ENCODE measurements at places on chromosomes 3 and 15.

DNA sequence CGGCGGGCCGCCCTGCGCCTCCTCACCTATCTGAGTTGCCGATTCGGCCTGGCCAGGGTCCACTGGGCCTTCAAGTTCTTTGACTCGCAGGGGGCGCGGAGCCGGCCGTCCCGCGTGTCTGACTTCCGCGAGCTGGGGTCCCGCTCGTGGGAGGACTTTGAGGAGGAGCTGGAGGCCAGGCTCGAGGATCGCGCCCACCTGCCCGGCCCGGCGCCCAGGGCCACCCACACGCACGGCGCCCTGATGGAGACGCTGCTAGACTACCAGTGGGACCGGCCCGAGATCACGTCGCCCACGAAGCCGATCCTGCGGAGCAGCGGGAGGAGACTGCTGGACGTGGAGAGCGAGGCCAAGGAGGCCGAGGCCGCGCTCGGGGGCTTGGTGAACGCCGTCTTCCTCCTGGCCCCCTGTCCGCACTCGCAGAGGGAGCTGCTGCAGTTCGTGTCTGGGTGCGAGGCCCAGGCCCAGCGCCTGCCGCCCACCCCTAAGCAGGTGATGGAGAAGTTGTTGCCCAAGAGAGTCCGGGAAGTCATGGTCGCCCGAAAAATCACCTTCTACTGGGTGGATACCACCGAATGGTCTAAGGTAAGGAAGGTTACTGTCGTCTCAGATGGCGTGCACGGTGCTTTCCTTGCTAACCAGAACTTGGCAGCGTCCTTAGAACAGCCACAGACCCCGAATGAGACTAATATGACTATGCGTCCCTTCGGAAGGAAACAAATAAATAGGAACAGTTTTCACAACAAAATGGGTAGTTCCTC lies 567 bp downstream of the TICRR start:
- no peak for DNase-seq

GRCh38 chr15:43218908-43219706 lies 1.7 kb downstream of the EPB42 start:
- DNase-seq, result peak; percentile 73

DNA sequence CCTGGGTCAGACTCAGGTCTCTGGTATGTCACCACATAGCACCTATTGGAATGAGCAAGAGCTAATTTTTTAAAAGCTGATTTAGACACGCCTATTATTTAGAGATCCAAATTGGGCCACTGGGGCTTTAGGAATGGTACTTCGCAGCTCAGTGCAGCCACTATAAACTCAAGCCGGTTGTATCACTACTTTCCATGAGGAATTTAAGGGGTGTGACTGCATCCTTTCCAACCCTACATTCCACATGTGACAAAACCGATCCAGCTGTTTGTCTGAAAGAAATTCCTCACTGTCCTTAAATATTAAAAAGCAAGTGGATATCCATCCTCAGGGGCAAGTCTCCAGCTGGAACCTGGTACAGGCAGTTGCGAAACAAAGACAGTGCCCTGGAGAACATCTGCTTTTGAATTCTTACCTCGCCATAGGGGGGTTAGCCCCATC lies 12.8 kb downstream of the VGLL3 start:
- no peak for DNase-seq

DNA sequence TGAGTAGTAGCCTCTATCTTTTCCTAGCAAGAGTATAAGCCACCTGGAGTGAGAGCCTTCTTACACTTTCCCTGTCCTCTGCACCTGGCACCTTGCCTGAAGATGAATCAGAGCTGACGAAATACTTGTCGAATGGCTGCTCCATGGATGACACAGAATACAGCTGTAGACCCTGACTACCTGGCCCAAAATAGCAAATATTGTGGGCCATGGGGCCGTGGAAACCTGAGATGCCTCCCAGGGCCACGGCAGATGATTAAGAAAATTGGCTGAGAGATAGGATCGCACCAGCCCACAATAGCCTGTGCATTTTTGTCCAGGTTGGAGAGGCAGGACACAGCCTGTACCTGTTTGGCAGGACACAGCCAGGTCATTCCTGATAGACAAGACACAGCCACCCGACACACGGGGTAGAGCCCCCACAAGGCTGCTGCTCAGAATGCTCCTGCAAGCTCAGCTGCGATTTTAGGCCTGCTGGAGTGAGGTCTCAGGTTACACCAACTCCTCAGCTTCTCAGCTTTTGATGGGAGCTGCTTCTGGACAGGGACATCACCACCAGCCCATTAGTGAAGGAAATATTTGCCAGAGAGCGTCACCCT lies 22.9 kb upstream of the TPM1 start:
- no peak for DNase-seq

GRCh38 chr3:195227871-195228270 lies 43.1 kb downstream of the XXYLT1 start:
- no peak for DNase-seq

DNA sequence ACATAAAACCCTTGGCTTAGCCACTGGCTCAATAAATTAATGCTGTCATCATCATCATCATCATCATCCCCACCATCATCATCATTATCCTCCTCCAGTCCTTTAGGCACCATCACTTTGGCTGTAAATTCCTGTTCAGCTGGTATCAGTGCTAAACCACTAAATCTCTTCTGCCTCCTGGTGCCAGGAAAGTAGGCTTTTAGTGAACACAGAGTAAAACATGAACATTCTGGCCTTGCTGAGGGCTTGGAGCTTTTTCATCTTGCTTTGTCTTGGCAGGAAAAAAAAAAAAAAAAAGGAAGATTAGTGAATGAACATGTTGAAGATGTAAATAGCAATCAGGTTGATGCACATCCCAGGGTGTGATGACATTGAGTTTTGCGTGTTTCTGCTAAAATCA lies 67.3 kb upstream of the EIF1B start:
- DNase-seq, result no peak

- DNase-seq, result no peak
Measured at GRCh38 chr3:168121184-168122017, 25.7 kb upstream of the GOLIM4 start.

- peak; percentile 80 for DNase-seq
Measured at GRCh38 chr15:89370120-89370977, 35.7 kb upstream of the POLG start.

GRCh38 chr3:146189519-146190173 lies 28.7 kb upstream of the PLOD2 start:
- peak; percentile 5 for DNase-seq

- no peak for DNase-seq
Measured at GRCh38 chr3:19769694-19770093, 164.3 kb downstream of the EFHB start.

DNA sequence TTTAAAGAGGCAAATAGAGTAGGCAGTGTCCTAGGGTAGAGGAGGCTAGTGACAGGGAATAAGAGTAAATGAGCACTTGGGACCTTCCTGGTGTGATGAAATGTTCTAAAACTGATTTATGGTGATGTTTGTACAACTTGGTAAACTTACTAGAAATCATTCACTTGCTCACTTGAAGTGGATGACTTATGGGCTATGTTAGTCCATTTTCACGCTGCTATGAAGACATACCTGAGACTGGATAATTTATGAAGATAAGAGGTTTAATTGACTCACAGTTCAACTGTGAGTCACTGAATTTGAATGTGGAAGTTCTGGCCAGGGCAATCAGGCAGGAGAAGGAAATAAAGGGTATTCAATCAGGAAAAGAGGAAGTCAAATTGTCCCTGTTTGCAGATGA lies 31.7 kb upstream of the DHX36 start:
- no peak for DNase-seq

GRCh38 chr3:127825756-127826155 lies 3.4 kb upstream of the MGLL start:
- no peak for DNase-seq

DNA sequence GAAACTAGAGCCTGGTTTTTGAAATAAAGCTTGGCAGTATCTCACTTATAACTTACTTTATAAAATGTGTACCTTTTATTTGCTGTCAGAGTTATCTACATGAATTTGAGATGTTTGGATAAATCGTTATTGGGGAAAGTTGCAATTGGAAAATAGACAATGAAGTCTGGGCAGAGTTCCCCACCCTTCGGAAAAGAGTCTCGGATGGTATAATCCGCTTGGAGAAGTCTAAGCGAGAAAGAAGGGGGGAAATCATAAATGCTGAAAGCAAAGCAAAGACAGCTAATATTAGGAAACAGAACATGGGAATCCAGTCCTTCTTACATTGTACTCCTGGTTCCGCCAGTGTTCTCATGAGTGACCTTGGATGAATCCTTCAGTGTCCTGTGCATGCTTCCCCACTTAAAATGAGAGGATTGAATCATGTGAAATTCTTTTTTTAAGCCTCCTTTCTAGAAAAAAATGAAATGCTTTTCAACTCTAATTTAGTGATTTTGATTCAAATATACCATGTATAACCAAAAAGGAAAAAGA lies 162.4 kb downstream of the ATG7 start:
- no peak for DNase-seq

- DNase-seq, result no peak
Measured at GRCh38 chr3:122998206-122998605, 29.4 kb downstream of the SEMA5B start.

GRCh38 chr15:34944936-34945335 lies 24.6 kb downstream of the AQR start:
- no peak for DNase-seq

DNA sequence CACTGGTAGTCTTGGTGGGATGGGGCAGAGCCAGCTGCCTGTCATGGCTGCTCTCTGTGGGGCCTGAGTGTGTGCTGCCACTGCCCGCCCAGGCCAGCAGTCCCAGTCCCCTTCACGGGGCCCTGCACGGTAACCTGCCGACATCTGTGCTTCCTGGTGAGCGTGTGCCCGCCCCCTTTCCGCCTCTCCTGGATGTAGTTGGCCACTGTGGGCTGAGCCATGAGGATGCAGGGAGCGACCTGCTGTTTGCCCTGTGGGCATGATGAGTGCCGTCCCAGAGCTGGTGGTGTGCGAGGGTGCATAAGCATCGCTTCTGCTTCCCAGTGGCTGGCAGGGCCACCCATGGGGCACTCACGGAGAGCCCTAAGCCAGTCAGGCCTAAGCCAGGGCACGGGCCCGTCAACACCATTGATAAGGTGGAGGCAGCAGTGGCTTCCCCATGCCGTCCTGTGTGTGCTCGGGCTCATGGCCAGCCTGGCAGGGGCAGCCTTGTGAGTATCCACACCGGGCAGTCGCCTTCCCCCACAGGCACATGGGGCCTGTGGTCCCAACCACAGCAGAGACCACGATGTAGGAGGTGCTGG lies 14.6 kb downstream of the PLXNA1 start:
- no peak for DNase-seq

DNA sequence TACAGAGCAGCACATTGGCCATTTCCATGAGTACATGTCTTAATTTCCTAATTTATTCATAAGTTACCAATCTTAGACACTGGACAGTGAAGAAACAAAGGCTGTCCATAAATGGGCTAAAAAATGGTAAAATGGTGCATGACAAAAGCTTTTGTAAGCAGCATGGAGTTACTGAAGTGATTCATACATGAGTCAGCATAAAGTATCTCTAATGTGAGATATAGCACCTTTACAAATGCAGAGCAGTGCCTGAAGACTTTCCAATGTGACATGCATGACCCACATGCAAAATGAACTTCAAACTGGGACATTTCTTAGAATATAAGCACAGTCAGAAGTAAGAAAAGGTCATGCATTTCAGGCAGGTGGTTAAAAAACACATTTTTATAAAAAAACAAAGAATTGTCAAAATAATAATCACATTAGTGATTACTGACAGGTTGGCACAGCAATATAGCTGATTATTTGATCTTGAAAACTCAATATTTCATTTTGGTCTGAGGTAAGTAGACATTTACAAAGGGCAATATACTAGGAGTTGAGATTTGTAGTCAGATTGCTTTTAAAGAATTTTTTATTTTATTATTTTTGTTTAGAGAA lies 299.3 kb downstream of the PLCL2 start:
- DNase-seq, result no peak

GRCh38 chr15:83651541-83651940 lies 2.4 kb upstream of the ADAMTSL3 start:
- DNase-seq, result no peak

DNA sequence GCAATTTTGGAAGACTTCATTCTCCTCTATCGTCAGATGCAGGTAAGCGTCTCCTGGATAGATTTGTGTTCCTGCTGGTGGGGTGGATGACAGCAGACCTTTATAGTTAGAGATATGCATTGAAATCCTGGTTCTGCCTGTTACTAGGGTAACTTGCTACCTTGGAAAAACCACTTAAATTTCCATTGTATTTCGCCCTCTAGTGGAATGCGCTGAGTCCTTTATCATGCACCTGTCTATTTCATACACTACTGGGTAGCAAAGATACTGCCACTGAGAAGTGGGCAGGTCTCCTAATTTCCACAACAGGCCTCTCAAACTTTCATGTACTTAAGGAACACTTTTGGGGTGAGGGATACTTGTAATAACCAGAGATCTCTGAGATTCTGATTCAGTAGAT lies 209.5 kb upstream of the SUCLG2 start:
- peak; percentile 33 for DNase-seq

DNA sequence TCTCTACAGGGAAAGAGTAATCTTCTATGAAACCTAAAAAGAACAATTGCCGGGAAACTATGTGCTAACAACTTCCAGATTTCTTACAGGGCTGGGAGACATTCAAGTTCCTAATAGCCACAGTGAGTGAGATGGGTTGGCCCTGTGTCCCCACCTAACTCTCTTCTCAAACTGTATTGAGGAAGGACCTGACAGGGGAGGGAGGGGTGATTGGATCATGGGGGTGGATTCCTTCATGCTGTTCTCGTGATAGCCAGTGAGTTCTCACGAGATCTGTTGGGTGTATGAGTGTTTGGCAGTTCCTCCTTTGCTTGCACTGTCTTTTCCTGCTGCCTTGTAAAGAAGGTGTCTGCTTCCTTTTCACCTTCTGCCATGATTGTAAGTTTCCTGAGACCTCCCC lies 958.7 kb downstream of the AGBL1 start:
- DNase-seq, result no peak

GRCh38 chr15:74179101-74179841 lies 5.8 kb downstream of the ISLR start:
- DNase-seq, result no peak

- DNase-seq, result no peak
Measured at GRCh38 chr3:4885316-4885715, 93.9 kb upstream of the BHLHE40 start.

DNA sequence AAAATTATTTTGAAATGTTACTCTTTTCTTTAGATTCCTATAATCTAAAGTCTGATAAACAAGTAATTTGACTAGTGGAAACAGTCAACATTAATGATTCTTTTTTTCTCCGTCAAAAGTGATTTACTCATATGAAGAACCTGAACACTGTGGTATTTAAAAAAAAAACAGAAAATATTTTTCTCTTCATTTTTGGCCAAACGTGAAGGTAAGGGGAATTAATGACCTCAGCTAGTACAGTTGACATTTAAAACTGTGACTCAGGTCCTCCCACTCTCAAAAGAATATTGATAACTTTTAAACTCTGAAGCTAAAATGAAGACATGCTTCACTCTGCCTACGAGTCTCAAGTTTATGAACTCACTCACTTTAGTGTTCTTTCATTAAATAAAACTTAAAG lies 34.5 kb downstream of the TIGIT start:
- DNase-seq, result no peak

- no peak for DNase-seq
Measured at GRCh38 chr3:65938676-65939075, 100.0 kb downstream of the MAGI1 start.

Data from iPS DF 19.7 (cell line).